ENCODE measurements at places on chromosomes 3 and 15.

GRCh38 chr3:113339616-113340244 is 101.6 kb downstream of the CFAP44 start:
- no peak for DNase-seq

GRCh38 chr3:152258448-152259393 is 10.0 kb upstream of the MBNL1 start:
- DNase-seq, result no peak

DNA sequence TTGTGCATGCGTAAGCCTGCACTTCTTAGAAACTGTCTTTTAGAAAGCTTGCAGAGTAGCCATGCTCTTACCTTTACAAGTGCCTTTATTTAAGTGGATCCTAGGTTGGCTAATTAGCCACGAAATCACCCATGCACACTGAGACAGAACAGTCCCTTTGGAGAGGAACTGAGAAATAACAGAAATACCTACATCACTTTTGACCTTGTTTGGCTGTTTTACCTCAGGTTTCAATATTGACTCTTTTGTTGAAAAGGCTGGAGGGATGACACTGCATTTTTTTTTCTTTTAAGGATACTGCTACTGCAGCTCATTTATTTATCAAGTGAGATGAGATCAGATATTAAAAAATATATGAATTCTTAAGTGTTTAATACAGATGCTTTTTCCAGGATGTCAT is 155.6 kb upstream of the GOLIM4 start:
- DNase-seq, result no peak

- no peak for DNase-seq
Measured at GRCh38 chr15:90029024-90029423, 27.9 kb downstream of the ZNF710 start.

GRCh38 chr15:46918462-46919140 is 798.7 kb upstream of the SEMA6D start:
- DNase-seq, result no peak

GRCh38 chr15:94701281-94701985 is 470.1 kb downstream of the MCTP2 start:
- no peak for DNase-seq

- no peak for DNase-seq
Measured at GRCh38 chr3:183317886-183318865, 65.1 kb downstream of the B3GNT5 start.

DNA sequence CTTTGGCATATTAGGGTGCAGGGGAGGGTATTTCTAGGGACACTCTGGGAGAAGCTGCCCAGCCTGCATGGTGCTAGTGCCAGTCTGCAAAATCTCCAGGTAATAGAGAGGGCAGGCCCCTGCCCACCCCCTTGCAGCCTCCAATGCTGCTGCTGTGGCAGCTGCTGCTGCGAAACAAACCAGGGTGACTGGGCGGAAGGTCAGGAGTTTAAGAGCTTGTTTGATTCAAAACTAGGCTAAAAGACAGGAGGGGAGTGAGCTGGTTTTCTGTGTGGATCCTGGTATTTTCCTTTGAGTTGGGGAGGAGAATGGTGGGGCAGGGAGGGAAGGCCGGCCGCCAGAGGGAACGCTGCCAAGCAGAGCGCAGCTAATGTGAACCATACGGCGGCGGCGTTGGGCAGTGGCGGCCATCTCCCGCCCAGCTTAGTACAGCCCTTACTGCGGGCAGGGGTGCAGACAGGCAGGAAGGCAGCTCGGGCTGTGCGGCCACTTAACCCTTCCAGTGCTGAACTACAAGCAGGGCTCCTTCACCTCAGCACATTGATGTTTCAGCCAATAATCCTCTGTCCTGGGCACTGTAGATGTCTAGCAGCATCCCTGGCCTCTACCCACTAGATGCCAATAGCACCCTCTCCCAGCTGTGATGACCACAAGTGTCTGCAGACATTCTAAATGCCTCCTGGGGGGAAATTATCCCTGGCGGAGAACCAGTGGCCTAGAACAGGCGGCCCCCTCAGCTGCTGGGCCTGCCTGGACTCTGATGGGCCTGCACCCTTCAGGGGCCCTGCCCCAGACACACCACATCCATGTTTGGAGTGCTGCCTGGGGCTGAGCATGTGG is 125.7 kb downstream of the EEFSEC start:
- peak; percentile 44 for DNase-seq

GRCh38 chr15:44066211-44066827 is 128.8 kb downstream of the FRMD5 start:
- DNase-seq, result peak; percentile 1

DNA sequence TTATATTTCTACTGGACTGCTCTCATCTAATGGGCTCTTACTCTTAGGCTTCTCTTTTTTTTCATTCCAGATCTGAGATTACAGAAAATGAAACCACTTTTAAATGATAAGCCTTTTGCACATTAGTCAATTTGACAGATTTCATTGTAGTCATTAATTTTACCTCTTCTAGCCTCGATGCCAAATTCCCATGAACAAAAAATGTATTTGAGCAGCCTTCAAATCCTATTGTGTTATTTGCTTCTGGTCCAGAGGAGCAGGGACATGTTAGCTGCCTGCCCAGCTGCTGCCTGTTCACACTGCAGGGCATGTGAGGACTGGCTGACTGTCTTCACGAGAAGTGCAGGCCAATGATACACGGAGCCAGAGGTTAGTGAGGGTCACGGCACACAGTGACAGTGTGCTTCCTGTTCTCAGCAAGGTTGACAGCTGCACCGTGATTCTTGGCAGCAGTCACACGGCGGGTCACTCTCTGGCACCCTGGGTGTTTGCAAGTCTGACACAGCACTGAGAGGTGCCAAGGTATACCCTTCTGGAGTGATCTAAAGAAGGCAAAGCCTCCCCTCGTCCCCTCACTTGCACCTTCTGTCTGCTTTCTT is 40.8 kb downstream of the KAT2B start:
- DNase-seq, result no peak

GRCh38 chr15:67783303-67783702 is 42.0 kb upstream of the SKOR1 start:
- DNase-seq, result no peak

DNA sequence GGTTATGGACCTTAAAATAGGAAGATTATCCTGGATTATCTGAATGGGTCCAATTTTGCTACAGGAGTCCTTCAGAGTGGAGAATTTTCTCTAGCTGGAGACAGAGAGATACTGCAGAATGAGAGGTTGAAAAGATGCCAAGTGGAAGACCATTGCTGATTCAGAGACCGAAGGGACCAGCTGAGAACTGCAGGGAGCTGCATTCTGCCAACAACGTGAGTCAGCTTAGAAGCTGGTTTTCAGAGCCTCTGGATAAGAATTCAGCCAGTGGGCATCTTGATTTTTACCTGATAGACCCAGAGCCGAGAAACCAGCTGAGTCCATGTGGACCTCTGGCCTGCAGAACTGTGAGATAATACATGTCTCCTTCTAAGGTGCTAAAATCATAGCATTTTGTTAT is 234.0 kb downstream of the NR2F2 start:
- no peak for DNase-seq

DNA sequence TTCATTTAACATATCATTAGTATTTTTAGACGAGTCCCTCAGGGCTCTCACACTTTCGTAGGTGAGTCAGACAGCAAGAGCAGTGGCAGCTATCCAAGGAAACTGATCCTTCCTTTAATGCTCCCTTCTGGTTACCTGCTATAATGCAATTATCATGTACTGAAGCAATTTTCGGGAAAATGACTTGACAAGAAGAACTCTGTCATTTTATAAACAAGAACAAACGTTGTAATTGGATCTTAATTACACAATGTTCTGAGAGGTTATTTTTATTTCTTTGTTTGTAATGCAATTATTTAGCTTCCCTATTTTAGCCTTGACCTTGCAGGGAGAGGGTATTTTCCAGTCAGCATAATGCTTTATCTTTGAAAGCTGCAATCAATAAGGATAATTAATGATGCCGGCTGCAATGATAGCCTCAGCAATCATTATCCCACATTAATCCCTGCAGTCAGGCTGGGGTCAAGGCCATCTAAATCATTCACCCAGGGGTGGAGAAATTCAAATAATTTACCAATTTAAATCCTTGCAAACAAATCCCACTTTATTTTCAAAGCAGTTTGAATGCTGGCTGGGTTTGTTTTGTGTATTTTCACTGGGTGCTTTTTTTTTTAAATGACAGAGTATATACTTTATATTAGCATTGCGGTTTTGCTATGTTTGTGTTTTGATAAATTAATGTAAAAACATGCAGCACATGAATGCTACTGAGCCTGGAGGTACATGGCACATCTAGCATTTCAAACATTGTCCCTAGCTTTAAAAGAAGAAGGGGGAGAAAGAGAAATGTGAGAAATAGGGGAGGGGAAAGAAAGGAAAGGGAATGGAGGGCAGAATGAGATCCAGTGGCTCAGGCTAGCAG is 249.9 kb downstream of the SHOX2 start:
- no peak for DNase-seq

GRCh38 chr15:25176991-25177954 is 222.5 kb downstream of the SNRPN start:
- DNase-seq, result peak; percentile 10

- no peak for DNase-seq
Measured at GRCh38 chr3:185656321-185656840, 70.3 kb downstream of the SENP2 start.

DNA sequence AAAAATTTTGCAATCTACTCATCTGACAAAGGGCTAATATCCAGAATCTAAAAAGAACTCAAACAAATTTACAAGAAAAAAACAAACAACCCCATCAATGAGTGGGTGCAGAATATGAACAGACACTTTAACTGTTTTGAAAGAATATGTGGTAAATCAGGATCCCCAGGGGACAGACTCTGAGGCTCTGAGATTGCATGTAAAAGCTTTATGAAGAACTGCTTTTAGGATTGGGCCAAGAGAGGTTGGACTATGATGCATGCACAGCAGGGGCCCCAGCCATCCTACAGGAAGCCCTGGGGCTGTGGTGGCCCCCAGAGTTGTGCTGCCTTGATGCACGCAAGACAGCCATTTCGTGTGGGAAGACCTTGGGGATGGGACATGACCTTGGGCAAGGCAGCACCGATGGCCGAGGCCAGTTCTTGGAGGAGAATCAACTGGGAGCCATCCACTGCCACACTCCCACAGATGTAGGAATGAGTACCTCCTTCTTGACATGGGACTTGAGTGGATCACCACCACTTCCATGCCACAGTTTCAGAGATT is 298.1 kb upstream of the THBS1 start:
- DNase-seq, result no peak

DNA sequence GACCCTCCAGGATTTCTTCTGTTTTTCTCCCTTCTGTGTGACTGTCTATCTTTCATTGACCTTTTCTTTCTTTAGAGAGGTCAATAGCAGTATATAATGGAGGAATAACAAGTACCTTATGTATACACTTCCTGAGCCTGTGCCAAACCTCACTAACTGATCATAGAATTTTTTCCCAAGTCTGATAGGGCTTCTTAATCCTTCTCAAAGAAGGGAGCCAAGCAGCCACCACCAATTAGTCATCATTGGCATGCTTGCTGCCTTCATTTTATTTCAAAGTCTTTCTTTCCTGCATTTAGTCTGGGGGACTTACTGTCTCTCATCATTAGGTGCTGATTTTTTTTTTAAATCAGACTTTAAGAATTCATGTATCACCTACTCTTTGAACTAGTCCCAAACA is 327.0 kb downstream of the FEZF2 start:
- no peak for DNase-seq

- no peak for DNase-seq
Measured at GRCh38 chr3:31029706-31030105, 135.2 kb upstream of the GADL1 start.

- DNase-seq, result no peak
Measured at GRCh38 chr3:71511446-71511845, 72.1 kb downstream of the FOXP1 start.

DNA sequence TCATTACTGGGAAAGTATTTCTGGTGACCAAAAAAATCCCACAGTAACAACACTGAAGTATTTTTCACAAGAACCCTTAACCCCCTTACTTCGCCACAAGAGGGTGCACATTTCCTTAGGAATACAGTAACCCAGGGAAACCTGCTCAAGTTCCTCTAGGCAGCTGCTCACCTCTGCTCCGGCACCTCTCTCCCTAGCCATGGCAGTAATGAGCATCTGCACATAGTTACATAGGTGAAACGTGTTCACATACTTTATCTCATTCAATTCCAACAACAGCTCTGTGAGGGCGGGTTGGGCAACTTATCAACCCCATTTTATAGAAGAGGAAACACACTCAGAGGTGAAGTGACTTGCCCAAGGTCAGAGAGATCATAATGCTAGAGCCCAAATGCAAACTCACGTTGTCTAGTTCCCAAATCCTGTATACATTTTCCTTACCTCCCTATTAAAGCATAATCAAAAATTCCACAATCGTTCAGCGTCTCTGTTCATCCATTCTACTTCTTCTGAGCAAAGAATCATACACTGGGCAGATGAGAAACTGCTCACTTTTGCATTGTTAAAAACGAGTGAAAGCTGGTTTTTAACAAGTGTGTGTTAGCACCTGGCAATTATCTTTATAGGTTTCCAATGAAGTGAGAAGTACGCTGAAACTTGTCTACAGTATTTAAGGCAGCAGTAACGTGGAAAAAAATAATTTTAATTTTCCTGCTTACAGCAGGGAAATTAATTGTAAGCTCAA is 90.7 kb downstream of the IGF2BP2 start:
- DNase-seq, result no peak

DNA sequence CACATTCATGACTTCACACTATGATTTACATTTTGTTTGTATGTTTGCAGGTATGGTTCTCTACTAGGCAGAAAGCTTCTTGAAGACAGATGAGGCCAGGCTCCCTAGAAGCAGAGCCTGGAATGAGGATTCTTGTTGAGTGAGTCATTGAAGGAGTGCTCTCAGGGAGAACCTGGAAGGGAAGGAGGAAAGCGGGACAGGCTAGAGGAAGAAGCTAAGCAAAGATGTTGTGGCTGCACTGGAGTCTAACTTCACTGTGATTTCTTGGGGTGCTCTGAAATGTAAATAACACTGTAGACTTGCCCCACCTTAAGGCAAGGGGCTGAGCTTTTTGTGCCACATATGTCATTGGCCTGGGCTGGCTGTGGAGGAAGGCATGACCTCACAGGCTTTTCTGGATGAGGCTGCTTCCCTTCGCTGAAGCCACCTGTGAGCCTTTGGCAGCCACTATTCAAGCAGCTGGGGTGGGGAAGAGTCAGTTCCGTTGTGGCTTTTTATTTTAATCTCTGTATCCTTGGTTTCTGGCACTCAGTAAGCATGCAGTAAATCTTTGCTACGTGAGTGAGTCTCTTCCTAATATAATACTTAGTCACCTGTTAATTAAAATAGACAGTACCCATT is 307.3 kb downstream of the SV2B start:
- no peak for DNase-seq

GRCh38 chr15:40871749-40872617 is 2.1 kb downstream of the RHOV start:
- DNase-seq, result no peak

Measured in frontal cortex (tissue), 4 donors.